ENCODE measurements at places on chromosomes 1 and 21.

- DNase-seq, result no peak
Observed at GRCh38 chr1:93614541-93614940, 67.1 kb downstream of the BCAR3 start.

DNA sequence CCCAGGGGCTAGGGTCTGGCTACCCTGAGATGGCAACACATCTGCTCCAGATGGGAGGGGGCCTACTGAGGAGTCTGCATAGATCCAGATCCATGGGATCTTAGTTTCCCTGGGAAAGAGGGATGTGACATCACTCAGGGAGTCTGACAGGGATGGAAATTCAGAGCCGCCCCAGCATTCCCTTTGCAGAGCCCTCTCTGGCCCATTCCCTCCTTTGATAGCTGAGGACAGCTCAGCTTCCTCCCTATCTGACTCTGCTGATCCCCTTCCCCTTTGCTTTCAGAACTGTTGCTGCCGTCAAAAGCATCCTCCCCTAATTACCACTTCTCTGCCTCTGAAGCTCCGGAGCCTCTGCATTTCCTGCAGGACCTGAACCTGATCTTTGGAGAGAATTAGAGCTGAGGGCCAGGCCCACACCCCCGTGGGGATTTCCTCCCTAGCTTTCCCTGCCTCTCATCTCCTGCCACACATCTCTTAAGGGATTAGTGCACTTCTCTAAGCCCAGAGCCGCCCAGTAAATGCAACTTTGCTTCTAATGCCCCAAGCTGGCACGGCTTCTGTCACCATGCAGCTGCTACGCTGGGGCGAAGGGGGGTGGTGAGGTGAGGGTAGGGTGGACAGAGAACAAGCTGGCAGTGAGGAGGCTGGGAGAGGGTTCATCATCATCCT lies 9.5 kb upstream of the ASCL5 start:
- no peak for DNase-seq

DNA sequence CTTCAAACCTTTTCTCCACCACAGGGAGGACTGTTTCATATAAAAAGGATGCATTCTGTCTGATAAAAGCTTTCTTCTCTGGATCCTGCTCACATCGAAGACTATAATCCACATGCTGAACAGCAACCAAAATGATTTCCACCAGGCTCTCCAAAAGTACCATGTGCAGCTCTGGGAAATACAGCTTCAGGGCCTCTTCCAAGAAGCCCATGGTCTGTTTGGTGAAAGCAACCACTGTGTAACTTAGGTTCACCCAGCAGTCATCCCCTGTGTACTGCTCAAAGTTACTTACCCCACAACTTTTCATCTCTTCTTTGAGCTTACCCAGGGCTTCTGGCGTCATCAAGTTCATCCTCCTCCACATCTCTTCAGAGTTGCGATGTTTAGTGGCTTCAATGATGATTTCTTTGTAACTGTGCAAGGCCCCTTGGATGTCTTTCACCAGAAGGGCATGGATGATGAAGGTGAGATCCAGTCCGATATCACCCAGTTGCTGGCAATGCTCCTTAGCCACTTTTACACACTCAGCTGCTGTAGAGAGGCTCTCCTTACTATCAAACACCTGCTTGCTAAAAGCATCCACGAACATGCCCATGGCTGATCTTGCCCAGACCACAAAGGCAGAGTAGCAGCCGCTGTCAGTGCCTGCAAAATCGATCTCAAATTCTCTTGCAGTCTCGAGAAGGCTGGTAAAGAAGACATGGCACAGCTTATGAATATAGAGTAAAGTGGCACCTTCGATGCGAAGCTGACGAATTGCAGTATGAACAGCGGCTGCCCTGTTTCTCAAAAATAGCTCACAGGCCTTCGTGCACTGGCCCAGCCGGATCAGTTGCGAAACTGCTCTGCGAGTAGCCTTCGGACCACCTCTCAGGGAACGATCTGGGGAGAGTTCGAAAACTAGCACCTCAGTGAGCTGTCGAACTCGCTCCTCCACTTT lies 1.7 kb downstream of the EXOC8 start:
- DNase-seq, result no peak

DNA sequence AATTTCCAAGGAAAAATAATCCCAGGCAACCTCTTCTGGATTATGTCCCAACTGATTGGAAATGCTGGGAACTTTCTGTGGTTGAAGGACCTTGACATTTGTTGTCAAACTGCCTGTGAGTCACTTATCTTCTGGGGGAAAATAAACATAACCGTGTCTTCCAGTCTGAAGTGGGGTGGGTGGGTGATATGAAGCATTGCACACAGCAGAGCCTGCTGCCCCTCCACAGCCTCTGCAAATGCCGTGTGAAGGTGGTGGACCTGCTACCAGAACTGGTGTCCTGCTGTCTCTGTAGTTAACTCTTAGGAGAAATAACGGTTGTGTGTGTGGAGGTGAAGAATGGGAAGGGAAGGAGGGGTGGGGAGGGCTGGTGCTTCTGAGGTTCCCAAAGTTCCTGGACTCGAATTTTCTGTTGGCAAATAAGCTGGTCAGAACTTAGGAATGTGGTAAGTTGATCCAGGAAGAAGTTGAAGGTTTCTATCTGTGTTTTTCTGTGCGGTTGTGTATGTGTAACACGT lies 23.2 kb downstream of the GALNT2 start:
- DNase-seq, result no peak

DNA sequence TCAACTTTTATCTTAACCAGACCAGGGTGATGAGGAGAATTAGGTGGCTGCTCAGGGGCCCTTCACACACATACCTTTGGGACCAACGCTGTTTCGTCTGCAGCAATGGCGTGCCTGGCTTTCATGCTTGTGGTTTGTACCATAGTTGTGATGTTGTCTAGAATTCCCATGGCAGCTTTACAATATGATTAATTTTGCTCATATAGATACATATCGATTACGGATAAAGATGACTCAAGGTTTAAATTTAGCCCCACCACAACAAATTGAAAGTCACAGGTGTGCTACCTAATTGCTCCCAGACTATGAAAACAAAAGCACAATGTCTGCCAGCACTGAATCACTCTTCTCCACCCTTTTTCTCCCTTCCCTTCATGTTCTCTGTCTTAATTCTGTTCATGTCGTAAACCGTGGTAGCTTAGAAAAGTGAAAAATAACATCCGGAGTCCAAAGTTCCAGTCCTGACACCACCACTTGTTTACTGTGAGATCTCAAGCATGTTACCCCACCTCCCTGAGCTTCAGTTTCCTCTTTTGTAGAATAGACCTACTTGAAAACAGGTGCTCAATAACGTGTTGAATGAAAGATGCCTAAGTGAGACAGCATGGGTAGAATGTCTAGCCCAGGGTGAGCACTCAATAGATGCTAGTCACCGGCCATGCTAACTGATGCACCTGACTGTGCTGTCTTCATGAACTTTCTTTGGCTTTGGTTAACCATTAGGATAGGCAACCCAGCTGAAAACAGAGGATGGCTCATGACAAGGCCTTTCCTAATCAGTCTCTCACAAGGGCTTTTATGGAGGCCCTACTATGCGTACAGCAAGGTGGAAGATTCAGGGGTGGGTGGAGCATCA lies 22.1 kb upstream of the JUN start:
- DNase-seq, result no peak

DNA sequence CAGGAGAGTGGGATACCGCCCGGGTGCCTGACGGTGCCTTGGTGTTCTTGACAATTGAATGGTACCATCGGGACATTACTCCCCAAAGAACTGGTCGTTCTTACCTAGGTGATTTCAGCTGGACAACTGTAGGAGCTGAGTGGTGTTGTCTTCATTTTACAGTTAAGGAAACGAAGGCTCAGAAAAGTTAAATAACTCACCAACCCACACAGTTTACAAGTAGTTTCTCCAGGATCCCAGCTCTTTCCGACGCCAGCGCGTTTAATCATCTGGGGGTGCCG lies 1.6 kb downstream of the PIK3CD start:
- DNase-seq, result no peak

DNA sequence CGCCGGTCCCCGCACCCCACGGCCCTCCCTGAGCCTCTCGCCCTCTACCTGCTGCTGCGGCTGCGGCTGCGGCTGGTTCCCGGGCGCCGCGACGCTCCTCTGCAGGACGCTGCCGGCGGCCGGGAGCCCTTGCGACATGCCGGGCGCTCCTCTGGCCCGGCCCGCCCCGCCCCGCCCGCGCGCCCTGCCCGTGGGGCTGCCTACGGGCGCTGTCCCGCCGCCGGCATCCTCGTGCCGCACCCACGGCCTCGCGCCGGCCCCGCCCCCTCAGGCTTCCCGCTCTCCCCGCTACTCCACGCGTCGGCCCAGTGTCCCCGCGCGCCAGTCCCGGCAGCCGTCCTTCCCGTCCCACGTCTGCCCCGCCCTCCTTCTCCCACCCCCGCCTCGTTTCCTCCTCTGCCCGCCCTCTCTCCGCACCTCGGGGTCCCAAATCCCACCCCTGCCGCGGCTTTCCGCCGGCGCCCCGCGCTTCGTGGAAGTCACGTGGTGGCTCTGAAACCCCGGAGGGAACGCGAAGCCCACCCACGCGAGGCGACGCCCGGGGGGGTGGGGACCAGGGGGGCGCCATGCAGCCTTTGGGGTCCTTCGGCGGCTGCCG lies at the start of gene BATF3:
Gene BATF3, minus strand, starts transcription at position 216 of the 598 bp plus-strand sequence. Its CDS starts 78 bp downstream, at position 138.
- no peak for DNase-seq

DNA sequence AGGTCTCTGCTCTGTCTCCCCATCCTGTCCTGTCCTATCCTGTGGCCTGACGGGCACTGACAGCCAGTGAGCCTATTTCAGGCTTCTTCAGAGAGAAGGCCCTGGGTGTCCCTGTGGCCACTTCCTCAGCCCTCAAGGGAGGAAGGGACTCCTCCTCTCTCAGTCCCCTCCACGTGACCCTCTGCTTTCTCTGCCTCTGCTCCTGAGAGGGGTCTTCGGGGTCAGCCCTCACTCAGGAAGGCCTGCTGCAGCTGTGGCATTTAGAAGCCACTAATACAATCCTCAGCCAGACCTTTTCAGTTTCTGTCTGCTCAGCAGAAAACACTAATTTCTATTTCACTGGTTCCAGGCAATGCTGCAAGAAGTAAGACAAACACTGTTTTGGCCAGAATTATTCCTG lies 43.6 kb upstream of the ETV3 start:
- DNase-seq, result no peak

DNA sequence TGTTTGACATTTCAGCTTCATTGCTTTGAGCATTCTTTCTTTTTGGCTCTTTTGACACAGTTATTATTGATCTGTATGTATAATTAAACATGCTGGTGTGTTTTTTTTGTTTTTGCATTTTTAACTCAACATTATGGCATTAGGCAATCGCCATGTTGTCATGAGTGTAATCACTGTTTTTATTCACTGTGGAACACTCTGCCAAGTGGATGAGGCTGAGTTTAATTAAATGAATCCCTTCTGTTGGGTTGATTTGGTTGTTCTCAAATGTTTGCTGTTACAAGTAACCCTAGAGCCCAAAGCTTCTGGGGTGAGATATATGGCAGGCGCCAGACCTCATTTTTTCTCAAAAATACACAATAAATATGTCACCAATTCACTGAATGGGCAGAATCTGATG lies 428.1 kb downstream of the MATN1 start:
- DNase-seq, result no peak

GRCh38 chr1:16938351-16939321 lies 16.9 kb downstream of the CROCC start:
- DNase-seq, result no peak

DNA sequence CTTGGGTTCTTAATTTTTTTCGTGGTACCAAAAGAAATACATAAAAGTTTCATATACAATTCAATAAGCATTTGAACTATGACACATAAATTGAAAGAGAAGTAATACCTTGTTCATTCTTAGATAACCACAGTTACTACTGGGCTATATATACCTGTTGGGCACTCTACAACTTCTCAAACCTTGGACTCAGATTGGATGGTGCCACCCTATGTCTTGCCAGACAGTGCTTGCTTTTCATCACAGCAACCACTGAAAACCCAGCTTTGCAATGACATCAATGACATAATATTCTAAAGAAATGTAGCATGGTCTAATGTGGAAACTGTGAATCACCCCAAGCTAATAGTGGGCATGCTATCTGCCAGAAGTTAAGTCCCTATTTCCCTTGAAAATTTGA lies 62.8 kb upstream of the DPH5 start:
- DNase-seq, result no peak

- no peak for DNase-seq
Observed at GRCh38 chr1:94812985-94813384, 7.2 kb upstream of the SLC44A3 start.

DNA sequence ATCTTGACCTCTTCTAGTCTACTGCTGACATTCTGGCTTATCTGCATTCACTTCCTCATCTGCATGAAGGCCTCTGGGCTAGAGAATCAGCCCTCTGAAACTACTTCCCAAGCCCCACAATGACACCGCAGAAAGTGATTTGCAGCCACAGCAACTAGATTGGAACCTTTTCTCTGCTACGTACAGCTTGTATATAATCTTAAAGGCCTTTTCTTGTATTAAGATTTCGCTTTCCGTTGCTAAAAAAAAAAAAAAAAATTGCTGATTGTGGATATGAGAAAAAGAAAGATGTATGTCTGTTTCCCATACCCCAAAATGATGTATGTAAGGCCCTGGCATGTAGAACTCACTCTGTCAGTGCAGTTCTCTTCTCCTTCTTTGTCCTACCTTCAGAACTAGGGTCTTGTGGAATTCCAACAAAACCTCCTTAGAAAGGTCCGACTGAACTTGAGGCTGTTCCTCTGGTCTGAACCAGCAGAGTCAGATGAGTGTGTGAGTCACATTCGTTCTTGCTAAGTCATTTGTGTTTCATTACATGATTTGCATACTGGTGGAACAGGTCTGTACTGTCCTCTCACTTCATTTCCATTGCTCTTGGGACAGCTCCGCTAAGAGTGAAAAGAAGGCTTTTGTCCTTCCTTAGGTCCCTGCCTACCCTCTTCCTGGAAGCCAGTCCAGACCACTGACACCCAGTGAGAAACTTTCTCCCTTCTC lies 62.7 kb downstream of the PLPP3 start:
- no peak for DNase-seq

- peak; percentile 72 for DNase-seq
Observed at GRCh38 chr1:89762779-89763648, 57.8 kb upstream of the LRRC8D start.

GRCh38 chr1:198530953-198531352 lies 9.5 kb downstream of the ATP6V1G3 start:
- no peak for DNase-seq

GRCh38 chr1:222552882-222553281 lies 5.0 kb upstream of the HHIPL2 start:
- DNase-seq, result no peak

- peak; percentile 33 for DNase-seq
Observed at GRCh38 chr1:206803221-206803730, 31.0 kb upstream of the IL10 start.

DNA sequence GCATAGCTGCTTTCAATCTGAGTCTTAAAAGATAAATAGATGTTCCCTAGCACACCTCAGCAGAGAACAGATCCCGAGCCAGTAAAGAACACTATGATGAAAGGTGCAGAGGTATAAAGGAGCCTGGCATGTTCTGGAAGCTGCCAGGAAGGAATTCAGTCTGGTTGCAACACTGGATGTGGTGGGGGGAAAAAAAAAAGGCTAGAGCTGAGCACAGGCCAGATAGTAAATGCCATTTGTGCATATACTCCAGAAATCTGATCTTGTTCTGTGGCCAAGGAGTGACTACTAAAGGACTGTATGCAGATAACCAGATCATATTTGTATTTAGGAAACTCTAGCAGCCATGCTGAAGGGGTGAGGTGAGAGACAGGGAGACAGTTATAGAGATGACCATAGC lies 240.3 kb downstream of the VAV3 start:
- DNase-seq, result no peak

Data from activated CD8-positive, alpha-beta memory T cell treated with anti-CD3 and anti-CD28 coated beads for 1 hour (primary cell).